ENCODE measurements at places on chromosomes 13 and 19. TPM values are rescaled to one million over a fixed set of nuclear protein-coding genes. Genes with fewer than 3 reads are reported as not detected.

GRCh38 chr13:91141543-91142061 is 205.9 kb upstream of the MIR17HG start:
- H3K27ac ChIP-seq: no peak overlapping the region
- H3K27me3 ChIP-seq: no peaks in the 10 kb centered on the region
- H3K4me1 ChIP-seq: no peaks in the 10 kb centered on the region
- H3K4me3 ChIP-seq: no peak overlapping the region

ONECUT3 gene
- total RNA-seq: not detected

- H3K4me3 ChIP-seq: peak overlapping the region; percentile 51
- peak; percentile 51 for DNase-seq
- H3K27me3 ChIP-seq: no peaks in the 10 kb centered on the region
- no peaks in the 10 kb centered on the region for H3K4me1 ChIP-seq
- no peaks in the 10 kb centered on the region for H3K36me3 ChIP-seq
Measured at GRCh38 chr13:111114362-111115060, 599 bp upstream of the ARHGEF7 start.

LYL1 gene
- total RNA-seq: 15.5 TPM

- H3K27ac ChIP-seq: peak overlapping the region; percentile 71
- peaks cover 32% of the 10 kb centered on the region for H3K4me1 ChIP-seq
- H3K27me3 ChIP-seq: no peaks in the 10 kb centered on the region
Measured at GRCh38 chr19:1360126-1360817, 23.4 kb upstream of the NDUFS7 start.

- DNase-seq: no peak
- no peak overlapping the region for H3K27ac ChIP-seq
- H3K4me3 ChIP-seq: no peak overlapping the region
- H3K36me3 ChIP-seq: no peaks in the 10 kb centered on the region
Measured at GRCh38 chr13:111857846-111858560, 208.9 kb upstream of the SOX1 start.

PSG11 gene
- total RNA-seq: not detected

DNA sequence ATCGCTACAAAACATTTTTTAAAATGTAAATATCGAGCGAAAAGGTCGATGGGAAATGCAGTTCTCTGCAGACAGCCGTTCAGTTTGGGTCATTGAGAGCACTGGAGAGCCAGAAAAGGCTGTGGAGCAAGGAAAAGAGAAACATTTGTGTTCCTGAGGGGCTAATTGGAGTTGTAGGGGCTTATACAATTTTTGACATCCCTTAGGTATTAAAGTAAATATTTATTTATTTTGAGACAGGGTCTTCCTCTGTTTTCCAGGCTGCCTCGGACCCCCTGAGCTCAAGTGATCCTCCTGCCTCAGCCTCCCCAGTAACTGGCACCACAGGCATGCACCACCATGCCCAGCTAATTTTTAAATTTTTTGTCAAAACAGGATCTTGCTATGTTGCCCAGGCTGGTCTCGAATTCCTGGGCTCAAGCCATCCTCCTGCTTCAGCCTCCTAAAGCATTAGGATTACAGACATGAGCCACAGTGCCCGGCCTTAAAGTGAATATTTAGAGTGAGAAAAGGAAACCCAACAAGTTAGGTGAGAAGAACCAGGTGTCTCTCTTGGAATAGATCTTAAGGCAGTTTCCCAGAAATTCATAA is 825 bp upstream of the YIF1B start:
- peaks cover 3% of the 10 kb centered on the region for H3K27me3 ChIP-seq
- H3K4me3 ChIP-seq: peak overlapping the region; percentile 66
- H3K4me1 ChIP-seq: peaks cover 10% of the 10 kb centered on the region

DNA sequence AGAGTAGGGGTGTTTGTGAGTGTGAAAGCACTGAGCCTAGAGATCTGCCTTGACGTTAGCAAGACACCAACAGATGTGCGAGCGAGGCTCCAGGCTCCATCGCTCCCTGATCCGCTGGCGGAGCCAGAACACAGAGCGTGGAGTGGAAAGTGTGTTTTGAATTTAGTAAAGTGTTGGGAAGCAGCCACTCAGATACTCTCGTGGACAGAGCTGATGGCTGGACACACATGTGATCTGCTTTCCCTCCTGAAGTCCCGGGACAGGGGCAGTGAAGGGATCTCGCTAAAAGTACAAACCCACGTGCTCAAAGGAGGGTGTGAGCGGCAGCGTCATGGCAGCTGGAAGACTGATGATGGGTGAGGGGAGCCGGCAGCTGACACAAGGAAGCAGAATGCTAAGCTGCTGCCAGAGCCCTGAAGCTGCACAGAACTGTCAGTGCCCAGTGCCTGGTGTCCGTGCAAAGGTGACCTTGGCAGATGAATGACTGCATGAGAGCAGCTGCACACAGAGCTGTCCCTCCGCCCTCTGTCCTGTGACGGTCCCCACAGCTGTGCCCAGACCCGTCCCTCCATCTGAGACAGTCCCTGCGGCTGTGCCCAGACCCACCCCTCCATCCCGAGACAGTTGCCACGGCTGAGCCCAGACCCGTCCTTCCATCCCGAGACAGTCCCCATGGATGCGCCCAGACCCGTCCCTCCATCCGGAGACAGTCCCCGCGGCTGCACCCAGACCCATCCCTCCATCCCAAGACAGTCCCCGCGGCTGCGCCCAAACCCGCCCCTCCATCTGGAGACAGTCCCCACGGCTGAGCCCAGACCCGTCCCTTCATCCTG is 29.6 kb upstream of the TMEM255B start:
- peaks cover 5% of the 10 kb centered on the region for H3K27me3 ChIP-seq
- no peak for DNase-seq
- no peaks in the 10 kb centered on the region for H3K36me3 ChIP-seq
- no peak overlapping the region for H3K4me3 ChIP-seq

GRCh38 chr19:39408392-39409207 is 2.0 kb downstream of the ZFP36 start:
- H3K27ac ChIP-seq: peak overlapping the region; percentile 100
- H3K4me3 ChIP-seq: peak overlapping the region; percentile 83
- no peaks in the 10 kb centered on the region for H3K27me3 ChIP-seq

DNA sequence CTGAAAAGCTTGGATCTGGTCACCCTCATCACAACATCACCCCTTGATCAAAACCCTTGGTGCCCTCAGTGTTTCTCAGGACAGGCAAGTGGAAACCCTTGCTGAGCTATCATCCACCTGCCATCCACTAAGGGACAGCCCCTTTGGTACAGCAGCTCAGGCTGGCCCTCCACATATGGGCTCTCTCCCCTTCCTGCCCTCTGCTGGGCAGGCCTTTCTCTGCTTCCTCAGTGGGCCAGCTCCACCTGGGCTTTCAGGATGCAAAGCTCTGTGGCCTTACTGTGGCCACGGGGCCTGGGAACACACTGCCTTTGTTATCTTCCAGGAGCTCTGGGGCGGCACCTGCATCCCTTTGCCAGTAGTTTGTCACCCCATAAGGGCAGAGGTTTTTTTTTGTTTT is 4.9 kb downstream of the SUGP1 start:
- H3K4me3 ChIP-seq: no peak overlapping the region
- no peaks in the 10 kb centered on the region for H3K27me3 ChIP-seq
- no peaks in the 10 kb centered on the region for H3K4me1 ChIP-seq
- H3K36me3 ChIP-seq: no peaks in the 10 kb centered on the region

UHRF1 gene
- total RNA-seq: 0.46 TPM

DNA sequence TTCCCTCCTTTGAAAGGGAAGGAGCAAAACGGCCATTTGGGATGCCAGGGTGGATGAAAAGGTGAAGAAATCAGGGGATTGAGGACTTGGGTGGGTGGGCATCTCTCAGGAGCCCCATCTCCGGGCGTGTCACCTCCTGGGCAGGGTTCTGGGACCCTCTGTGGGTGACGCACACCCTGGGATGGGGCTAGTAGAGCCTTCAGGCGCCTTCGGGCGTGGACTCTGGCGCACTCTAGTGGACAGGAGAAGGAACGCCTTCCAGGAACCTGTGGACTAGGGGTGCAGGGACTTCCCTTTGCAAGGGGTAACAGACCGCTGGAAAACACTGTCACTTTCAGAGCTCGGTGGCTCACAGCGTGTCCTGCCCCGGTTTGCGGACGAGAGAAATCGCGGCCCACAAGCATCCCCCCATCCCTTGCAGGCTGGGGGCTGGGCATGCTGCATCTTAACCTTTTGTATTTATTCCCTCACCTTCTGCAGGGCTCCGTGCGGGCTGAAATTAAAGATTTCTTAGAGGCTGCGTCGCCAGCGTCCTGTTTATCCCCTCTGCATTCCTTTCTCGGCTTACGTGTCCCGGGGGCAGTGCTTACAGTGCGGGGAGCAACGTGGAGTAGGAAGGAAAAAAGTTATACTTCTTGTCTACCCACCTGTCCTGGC is 15.2 kb upstream of the S1PR4 start:
- H3K4me1 ChIP-seq: no peaks in the 10 kb centered on the region
- no peak overlapping the region for H3K27ac ChIP-seq
- H3K36me3 ChIP-seq: no peaks in the 10 kb centered on the region
- no peaks in the 10 kb centered on the region for H3K27me3 ChIP-seq
- peak; percentile 50 for DNase-seq

DNA sequence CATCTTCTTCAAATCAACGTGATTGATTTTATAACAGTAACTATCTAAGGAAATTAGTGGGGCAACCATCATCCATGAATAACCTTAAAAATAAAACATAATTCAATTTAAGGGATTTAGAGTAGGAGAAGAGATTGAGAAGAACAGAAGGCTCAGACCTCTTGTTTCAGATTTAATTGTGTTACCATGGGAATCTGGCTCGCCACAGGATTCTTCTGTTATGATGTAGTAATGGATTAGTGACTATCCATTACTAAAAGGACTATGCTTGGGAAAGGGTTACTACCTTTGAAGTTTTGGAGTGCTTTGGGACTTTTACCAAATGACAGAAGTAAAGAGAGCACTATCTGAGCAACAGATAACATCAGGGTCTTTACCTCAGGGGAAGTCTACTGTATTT is 13.2 kb downstream of the FREM2 start:
- no peaks in the 10 kb centered on the region for H3K36me3 ChIP-seq
- H3K4me1 ChIP-seq: no peaks in the 10 kb centered on the region
- no peak for DNase-seq
- H3K27ac ChIP-seq: no peak overlapping the region
- H3K27me3 ChIP-seq: no peaks in the 10 kb centered on the region

- no peaks in the 10 kb centered on the region for H3K27me3 ChIP-seq
- H3K36me3 ChIP-seq: no peaks in the 10 kb centered on the region
- peak overlapping the region; percentile 95 for H3K27ac ChIP-seq
- H3K4me3 ChIP-seq: no peak overlapping the region
- no peak for DNase-seq
Measured at GRCh38 chr19:17086834-17087233, 11.3 kb downstream of the MYO9B start.

GPR4 gene
- total RNA-seq: 13.5 TPM

GRCh38 chr13:27605099-27605498 is 15.2 kb downstream of the LNX2 start:
- DNase-seq: no peak
- H3K27me3 ChIP-seq: no peaks in the 10 kb centered on the region
- H3K4me1 ChIP-seq: no peaks in the 10 kb centered on the region
- H3K36me3 ChIP-seq: no peaks in the 10 kb centered on the region

- no peaks in the 10 kb centered on the region for H3K27me3 ChIP-seq
- H3K27ac ChIP-seq: peak overlapping the region; percentile 80
- peaks cover 7% of the 10 kb centered on the region for H3K4me1 ChIP-seq
- H3K36me3 ChIP-seq: no peaks in the 10 kb centered on the region
- DNase-seq: peak; percentile 50
- H3K4me3 ChIP-seq: no peak overlapping the region
Measured at GRCh38 chr13:112781881-112782361, 92.1 kb downstream of the ATP11A start.

- no peak overlapping the region for H3K27ac ChIP-seq
- H3K27me3 ChIP-seq: no peaks in the 10 kb centered on the region
- no peaks in the 10 kb centered on the region for H3K36me3 ChIP-seq
- H3K4me1 ChIP-seq: no peaks in the 10 kb centered on the region
- no peak for DNase-seq
Measured at GRCh38 chr13:32415019-32415418, 12.9 kb downstream of the N4BP2L1 start.

- no peaks in the 10 kb centered on the region for H3K36me3 ChIP-seq
- H3K27me3 ChIP-seq: no peaks in the 10 kb centered on the region
- DNase-seq: no peak
Measured at GRCh38 chr13:63864171-63864902, 2448.7 kb upstream of the PCDH20 start.

- no peaks in the 10 kb centered on the region for H3K36me3 ChIP-seq
- H3K27me3 ChIP-seq: peaks cover 22% of the 10 kb centered on the region
- no peak for DNase-seq
- no peaks in the 10 kb centered on the region for H3K4me1 ChIP-seq
- no peak within 1 kb of the TSS for H3K4me3 ChIP-seq
Measured at GRCh38 chr19:17794731-17795494, at the start of gene B3GNT3. TSS of gene B3GNT3 (plus strand) at chr19:17795138. CDS start at chr19:17807808, 12,670 bp downstream.

SLC25A30 gene
- 8.2 TPM for total RNA-seq

GRCh38 chr13:113087923-113088690 is 17.5 kb upstream of the F7 start:
- H3K4me3 ChIP-seq: no peak overlapping the region
- H3K4me1 ChIP-seq: no peaks in the 10 kb centered on the region
- DNase-seq: no peak
- no peaks in the 10 kb centered on the region for H3K36me3 ChIP-seq

- H3K27me3 ChIP-seq: no peaks in the 10 kb centered on the region
- H3K27ac ChIP-seq: no peak overlapping the region
- no peaks in the 10 kb centered on the region for H3K36me3 ChIP-seq
- H3K4me1 ChIP-seq: no peaks in the 10 kb centered on the region
- H3K4me3 ChIP-seq: peak overlapping the region; percentile 34
Measured at GRCh38 chr13:102399791-102400674, 1.8 kb downstream of the FGF14 start.

DNA sequence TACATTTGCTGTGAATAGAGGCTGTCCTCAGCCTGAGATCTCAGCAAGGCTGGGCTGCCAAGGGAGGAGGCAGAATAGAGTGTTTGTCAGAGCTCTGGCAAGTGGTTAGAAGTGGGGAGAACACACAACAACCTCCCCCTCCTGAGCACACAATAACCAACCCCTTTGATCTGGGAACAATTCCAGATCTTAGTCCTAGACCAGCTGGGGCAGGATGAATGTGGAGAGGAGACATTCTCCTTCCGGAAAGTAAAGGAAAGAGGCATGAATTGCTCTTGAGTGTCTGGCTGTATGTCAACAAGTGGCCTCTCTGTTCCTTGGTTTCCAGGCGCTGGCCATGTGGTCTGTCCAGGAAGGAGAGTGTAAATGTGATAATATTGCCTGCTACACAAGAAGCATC is 114.9 kb upstream of the TMTC4 start:
- DNase-seq: no peak
- H3K4me3 ChIP-seq: no peak overlapping the region
- H3K4me1 ChIP-seq: no peaks in the 10 kb centered on the region
- H3K27ac ChIP-seq: no peak overlapping the region

CAPN12 gene
- 0.83 TPM for total RNA-seq

- no peaks in the 10 kb centered on the region for H3K4me1 ChIP-seq
- H3K27ac ChIP-seq: no peak overlapping the region
Measured at GRCh38 chr13:71752775-71753513, 114.1 kb downstream of the DACH1 start.

GRCh38 chr19:9856609-9857008 is 21.5 kb downstream of the PIN1 start:
- H3K27ac ChIP-seq: no peak overlapping the region
- no peaks in the 10 kb centered on the region for H3K27me3 ChIP-seq
- H3K36me3 ChIP-seq: no peaks in the 10 kb centered on the region
- H3K4me1 ChIP-seq: no peaks in the 10 kb centered on the region
- DNase-seq: no peak

Data from uterus (tissue), 4 donors.